Activated CD4-positive, alpha-beta memory T cell treated with anti-CD3 and anti-CD28 coated beads for 36 hours (primary cell): ENCODE measurements at places on chromosomes 13 and 19. TPM values are rescaled to one million over a fixed set of nuclear protein-coding genes. Genes with fewer than 3 reads are reported as not detected.

DNA sequence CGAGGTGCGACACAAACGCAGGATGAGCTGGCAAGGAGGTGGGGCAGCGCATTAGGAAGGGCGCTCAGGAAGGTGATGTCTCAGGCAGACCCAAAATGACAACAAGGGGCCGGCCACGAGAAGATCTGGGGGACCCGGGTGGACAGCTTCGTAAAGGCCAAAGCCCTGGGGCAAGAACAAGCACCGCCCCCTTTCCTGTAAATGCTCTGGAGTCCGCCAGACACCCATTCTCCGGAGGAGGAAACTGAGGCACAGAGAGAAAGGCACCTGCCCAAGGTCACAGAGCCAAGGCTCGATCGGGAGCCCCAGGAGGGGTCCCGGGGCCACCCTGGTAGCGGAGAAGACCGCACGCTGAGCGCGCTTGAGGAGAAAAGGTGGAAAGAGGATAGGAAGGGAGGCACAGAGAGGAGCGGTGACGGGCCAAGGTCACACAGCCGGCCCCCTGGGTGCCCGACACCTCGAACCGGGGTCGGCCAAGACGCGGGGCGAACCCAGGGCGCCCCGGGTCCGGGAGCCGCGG is 571 bp downstream of the SAFB2 start:
- DNase-seq, result peak; percentile 50

- DNase-seq, result no peak
These were observed 1456.1 kb upstream of the MIR17HG start for GRCh38 chr13:89891416-89891815.

KIR2DL1 gene
- not detected for total RNA-seq

GRCh38 chr19:46356149-46357055 is 9.5 kb downstream of the PPP5C start:
- DNase-seq, result no peak

- DNase-seq, result no peak
These were observed 95.1 kb downstream of the C13orf42 start for GRCh38 chr13:51015973-51016372.

- no peak for DNase-seq
These were observed 22.8 kb downstream of the ATP8A2 start for GRCh38 chr13:25394402-25395060.

ZNF99 gene
- not detected for total RNA-seq

- no peak for DNase-seq
These were observed 20.5 kb upstream of the ARL11 start for GRCh38 chr13:49607761-49608160.

- DNase-seq, result peak; percentile 18
These were observed 21.7 kb downstream of the MAU2 start for GRCh38 chr19:19342086-19343015.

DNA sequence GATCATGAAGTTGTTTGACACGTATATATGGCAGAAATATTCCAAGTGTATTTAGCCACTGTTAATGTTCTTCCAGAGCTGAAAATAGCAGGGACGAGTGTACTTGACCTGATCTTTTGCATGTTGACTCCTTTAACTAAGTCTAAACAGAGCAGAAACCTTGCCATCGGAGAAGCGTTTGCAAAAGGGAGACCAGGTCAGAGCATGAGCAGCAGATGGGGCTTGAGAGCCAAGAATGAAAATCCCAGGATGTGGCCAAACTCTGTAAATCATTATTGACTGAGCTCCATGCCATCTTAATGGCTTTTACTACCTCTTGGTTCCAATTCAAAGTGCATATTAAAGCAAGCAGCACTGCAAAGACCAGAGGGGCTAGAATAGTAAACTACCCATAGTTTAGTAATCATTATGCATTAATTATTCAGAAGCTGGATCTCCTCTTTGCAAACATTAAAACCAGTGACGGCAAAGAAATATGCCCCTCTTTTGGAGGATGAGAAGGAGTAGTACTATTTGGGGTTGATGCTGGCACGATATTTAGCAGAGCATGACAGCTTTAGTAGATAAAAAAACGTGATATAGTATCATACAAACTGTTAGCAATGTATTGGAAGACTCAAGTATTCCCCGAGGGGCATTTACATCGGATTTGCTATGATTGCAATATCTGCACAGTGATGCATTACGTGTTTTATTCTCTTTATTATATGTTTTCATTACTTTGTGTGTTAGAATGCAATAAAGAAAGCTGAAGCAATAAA is 55.7 kb downstream of the FAM216B start:
- DNase-seq, result no peak

UPK1A gene
- total RNA-seq, result 0.90 TPM

KLHL1 gene
- total RNA-seq, result not detected

SRRM5 gene
- total RNA-seq, result 0.39 TPM

- no peak for DNase-seq
These were observed 62.2 kb upstream of the ARGLU1 start for GRCh38 chr13:106630162-106630561.

DNA sequence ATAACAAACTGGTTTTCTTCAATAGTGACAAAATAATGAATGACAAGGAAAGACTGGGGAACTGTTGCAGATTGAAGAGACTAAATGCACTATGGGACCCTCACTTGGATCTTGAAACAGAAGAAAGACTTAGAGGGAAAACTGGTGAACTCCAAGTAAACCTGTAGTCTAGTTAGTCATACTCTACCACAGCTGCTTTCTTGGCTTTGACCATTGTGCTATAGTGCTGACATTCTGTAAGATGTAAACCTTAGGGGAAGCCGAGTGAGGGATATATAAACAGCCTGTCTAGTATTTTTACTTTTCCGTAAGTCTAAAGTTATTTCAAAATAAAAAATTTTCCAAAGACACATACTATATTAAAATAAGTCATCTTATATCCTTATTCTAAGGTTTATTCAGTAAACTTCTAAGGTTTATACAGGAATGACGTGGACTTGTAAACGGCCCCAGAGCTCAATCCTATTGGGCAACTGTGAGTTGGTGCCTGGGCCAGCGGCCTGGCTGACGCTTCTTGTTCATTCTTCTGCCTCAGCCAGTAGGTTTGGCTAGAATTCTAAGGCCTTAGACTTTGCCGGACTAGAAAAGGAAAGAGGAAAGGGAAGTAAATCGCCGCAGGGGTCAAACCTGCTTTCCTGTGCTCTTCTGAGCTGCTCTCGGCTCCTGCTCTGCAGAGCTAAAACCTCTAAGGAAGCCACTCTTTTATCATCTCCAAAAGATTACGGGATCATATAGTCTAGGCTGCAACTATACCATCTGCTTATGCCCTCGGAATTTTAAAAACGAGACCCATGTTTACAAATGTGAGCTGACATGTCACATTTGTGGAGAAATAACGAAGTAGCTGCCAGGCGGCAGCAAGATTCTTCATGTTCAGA is 33.6 kb upstream of the UBE2L5 start:
- DNase-seq, result no peak

- no peak for DNase-seq
These were observed 13.6 kb downstream of the HAS1 start for GRCh38 chr19:51710163-51710562.

DNA sequence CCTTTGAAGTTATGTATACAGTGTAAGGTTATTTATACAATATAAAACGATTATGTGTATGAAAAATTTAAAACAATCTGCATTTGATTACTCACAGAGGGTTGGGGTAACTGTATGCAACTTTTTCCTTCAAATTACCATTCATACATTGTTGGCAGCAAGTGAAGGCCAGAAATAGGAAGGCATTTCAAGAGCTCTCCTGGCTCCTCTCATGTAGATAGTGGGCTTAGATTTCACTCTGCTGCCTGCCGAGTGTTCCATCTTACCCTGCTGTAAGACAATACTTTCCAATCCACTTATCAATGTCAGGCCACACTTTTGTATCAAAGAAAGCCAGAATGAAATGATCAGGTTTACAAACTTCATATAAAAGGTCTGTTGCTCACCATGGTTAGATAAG is 245.2 kb downstream of the DNAJC15 start:
- DNase-seq, result no peak

DNA sequence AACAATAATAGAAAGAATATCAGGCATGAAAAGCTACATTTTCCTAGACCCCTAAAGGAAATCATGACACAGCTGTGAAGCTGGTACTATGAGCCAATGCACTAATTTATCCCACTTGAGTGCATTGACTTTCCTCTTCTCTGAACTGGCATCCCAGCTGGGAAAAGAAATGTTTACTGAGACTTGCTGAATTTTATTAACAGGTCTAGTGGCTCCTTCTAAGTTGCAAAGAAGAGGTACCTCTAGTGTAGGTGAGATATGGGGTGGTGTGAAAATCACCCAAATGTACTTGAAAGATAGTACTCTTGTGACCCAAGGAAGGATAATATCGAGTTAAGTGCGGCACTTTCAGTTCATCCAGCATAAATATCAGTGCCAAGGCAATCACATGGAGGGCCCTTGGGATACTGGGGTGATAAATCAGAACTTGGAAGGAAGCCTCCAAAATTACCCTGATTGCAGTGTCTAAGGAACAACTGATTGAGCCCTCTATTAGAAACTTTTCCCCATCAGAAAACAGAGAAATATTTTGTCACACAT is 369.2 kb downstream of the PCDH9 start:
- no peak for DNase-seq

- DNase-seq, result no peak
These were observed 595.5 kb downstream of the LMO7 start for GRCh38 chr13:76231522-76232167.

- DNase-seq, result peak; percentile 18
These were observed 62.3 kb downstream of the CHST8 start for GRCh38 chr19:33683881-33684537.

GRCh38 chr19:4327252-4327876 is 11.3 kb downstream of the STAP2 start:
- DNase-seq, result peak; percentile 89

ZNF443 gene
- 5.1 TPM for total RNA-seq

DNA sequence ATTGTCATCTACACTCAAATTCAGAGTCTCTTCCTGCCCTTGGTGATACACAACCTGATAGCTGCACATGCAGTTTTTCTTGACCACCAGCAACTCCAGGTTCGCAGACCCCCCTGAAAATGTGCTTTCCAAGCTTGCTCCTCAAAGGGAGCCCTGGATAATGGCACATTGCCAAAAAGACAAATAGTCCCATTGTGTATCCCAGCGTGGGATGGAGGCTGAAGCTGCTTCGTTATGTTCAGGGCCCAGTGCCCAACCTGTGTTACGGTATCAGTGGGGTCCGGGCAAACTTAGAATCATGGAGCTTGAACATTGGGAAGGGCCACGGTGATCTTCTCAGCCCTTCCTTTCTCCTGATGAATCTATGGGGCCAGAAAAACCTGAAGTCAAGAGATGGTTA is 173.0 kb downstream of the TEX29 start:
- DNase-seq, result no peak

DNA sequence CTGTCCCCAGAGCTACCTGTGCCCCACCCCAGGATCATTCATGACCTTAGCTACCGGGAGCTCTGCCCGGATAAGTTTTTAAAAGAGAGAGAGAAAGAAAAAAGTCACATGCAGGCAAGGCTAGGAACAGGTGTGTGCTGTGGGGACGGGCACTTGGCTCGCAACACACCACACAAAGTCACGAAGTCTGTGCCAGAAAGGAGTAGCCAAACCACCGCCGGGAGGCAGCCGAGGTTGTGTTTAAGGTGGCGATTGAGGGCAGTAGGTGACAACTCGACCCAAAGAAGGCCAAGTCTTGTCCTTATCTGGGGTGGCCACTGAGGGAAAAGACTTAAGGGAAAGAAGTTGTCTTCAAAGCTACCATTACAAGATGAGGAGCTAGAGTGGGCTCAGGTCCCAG is 4.6 kb upstream of the TSHZ3 start:
- DNase-seq, result peak; percentile 36

DNA sequence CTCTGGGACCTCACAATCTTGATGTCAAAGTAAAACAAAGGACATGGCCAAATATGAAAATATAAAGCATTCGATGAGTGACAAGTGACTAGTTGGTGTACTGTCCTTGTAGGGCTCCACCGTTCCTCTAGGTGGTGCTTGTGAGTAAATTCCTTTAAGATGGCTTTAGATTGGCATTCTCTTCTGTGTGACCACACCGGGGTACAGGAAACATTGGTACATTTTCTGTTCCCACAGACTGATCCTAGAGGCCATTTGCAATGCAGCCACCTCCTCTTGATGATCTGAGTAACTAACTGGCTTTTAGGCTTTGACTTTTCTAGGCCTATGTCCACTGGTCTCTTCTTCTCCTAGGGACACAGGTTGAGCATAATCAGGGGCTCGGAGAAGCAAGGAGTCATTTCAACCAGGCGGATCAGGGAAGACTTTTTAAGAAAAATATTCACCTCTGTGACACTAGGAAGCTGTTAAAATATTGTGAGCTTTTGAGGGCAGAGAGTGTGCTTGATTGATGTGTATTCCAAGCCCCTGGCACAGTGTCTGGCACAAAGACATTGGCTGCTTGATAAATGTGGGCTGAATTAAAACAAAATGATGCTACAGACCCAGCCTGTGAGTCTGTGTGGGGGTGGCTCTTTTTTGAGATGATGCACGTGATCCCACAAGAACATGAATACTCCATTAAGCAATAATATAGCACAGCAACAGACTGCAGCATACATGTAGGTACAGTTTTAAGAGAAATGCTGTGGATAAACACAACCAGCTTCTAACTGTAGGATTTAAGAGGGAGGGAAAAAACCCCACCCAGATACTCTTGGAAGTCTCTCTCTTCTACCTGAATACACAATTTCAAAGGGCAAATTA is 21.0 kb downstream of the EPSTI1 start:
- DNase-seq, result peak; percentile 54

- DNase-seq, result peak; percentile 60
These were observed 2.8 kb downstream of the ZNF20 start for GRCh38 chr19:12137221-12137940.

- DNase-seq, result no peak
These were observed 25.6 kb downstream of the CARM1 start for GRCh38 chr19:10896851-10897526.

- DNase-seq, result no peak
These were observed 472.9 kb downstream of the FOXO1 start for GRCh38 chr13:40193286-40194223.

ZNF534 gene
- total RNA-seq, result not detected

DNA sequence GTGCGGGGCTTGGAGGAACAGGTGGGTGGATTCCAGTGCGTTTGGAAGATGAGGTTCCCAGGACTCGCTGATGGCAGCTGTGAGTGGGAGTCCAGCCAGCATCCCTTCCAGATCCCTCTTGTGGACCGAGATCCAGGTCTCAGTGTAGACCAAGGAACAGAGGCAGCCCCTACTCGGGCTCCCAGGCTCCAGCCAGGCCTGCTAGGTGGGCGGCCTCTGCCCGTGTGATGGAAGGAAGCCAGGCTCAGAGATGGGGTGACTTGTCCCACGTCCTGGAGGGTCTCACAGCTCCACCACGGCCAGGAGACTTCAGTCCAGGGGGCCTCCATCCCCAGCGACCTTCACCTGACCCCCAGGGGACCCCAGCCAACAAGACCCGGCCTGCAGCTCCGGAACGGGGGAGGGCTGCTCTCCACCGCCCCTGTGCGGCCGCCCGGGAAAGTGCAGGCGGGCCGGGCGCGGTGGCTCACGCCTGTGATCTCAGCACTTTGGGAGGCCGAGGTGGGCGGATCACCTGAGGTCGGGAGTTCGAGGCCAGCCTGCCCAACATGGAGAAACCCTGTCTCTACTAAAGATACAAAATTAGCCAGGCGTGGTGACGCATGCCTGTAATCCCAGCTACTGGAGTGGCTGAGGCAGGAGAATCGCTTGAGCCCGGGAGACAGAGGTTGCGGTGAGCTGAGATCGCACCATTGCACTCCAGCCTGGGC is 729 bp upstream of the MADCAM1 start:
- DNase-seq, result peak; percentile 72
